ENCODE measurements at places on chromosomes 6 and 20.

GRCh38 chr6:709471-710056 is 16.6 kb upstream of the EXOC2 start:
- no peak for DNase-seq

- no peak for DNase-seq
Observed at GRCh38 chr20:10978713-10979112, 304.9 kb upstream of the JAG1 start.

GRCh38 chr6:35185971-35186370 is 27.8 kb upstream of the SCUBE3 start:
- DNase-seq = no peak

DNA sequence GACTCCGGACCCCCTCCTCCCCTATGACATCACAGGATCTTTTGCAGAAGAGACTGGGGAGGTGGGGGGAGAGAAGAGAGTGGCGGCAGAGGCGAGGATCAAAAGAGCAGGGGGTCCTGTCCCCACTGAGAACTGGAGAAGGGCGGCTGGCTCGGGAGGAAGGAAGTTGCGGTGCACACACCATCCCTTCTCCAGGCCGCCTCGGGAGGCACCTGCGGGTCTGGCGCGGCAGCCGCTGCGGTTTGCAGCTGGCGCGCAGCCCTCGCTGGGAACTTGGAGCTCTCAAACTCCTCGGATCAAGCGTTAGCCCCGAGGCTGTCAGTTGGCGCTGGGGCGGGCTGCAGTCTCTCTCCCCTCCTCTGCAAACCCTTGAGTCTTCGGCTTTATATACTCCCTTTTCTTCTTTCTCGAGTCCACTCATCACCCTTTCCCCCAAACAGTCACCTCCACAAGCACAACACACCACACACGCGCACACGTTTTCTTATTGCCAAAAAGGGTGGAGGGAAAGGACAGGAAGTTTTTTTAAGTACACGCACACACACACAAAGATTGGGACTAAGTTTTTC is 180.7 kb downstream of the TBXT start:
- DNase-seq = no peak

- no peak for DNase-seq
Observed at GRCh38 chr6:129312880-129313279, 397.1 kb downstream of the ARHGAP18 start.

- DNase-seq = no peak
Observed at GRCh38 chr6:152471456-152472265, 165.5 kb downstream of the SYNE1 start.

DNA sequence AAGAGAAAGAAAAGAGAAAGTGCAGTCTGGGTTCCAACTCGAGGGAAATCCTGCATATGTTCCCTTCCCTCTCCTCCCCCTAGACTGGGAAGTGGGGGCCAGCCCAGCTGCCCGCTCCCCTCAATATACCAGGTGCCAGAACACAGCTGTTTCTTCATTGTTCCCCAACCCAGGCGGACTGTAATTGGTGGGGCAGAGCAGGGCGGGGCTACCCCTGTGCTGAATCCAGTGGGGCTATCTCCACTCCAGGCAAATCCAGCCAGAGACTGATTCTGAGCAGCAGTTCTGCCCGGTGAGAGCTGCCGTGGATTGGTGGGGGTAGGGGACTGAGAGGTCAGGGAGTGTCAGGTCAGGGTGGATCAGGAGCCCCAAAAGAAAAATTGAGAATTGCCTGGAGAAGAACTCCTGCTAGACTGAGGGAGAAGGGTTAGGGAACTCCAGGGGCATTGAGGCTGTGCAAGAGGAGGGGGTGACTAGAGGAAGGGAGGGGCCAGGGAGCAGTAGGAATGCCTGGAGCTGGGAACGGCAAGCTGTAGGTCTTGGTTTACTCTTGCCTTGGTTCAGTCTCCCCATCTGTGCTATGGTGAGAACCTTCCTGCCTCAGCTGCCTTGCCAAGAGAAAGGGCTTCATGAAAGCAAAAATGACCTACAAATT is at the start of gene MYMX:
MYMX (plus strand) TSS at position 250 of the 655 bp plus-strand sequence. CDS start 546 bp downstream, outside the sequence.
- no peak for DNase-seq

GRCh38 chr6:134826889-134827737 is 122.8 kb downstream of the ALDH8A1 start:
- no peak for DNase-seq

DNA sequence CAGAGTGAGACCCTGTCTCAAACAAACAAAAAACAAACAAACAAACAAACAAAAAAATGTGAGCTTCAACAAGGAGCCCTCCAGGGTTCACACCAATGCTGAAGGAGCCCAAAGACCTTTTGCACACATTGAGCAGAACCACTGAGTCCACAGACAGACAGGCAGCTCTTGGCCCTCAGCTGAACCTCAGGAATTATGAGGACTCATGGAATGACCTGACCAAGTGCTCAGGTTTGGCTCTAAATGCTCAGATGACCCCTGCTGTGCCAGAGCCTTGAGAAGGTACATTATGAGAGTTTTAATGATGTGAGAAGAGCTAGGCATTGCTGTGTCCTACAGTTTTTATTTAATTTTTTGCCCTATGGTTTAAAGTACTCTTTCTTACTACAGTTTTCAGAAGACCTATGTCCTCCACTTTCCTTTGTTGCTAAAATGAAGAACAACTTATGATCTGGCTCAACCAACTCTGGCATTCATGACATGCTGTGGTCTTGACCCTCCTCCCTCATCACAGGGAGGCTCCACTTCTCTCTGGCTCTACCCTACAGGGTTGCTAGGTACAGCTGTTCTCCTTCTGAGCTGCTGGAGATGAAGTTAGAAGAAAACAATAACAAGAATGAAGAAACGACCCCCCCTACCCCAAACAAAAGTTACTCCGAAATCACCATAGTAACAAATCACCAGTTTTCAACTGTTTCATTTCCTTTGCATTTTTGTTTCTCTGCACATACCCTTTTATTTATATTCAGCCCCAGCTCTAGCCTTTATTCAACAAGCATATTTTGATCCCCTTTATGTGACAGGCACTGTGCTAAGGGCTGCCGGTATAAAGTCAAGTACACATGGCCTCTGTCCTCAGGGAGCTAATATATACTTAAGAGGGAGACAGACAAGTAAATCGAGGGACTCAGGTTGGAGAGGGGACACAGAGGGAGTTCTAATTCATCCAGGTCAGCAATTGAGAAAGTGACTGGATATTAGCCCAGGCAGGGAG is 128.7 kb upstream of the TRAF3IP2 start:
- no peak for DNase-seq
